ENCODE measurements at places on chromosomes 1 and 21.

DNA sequence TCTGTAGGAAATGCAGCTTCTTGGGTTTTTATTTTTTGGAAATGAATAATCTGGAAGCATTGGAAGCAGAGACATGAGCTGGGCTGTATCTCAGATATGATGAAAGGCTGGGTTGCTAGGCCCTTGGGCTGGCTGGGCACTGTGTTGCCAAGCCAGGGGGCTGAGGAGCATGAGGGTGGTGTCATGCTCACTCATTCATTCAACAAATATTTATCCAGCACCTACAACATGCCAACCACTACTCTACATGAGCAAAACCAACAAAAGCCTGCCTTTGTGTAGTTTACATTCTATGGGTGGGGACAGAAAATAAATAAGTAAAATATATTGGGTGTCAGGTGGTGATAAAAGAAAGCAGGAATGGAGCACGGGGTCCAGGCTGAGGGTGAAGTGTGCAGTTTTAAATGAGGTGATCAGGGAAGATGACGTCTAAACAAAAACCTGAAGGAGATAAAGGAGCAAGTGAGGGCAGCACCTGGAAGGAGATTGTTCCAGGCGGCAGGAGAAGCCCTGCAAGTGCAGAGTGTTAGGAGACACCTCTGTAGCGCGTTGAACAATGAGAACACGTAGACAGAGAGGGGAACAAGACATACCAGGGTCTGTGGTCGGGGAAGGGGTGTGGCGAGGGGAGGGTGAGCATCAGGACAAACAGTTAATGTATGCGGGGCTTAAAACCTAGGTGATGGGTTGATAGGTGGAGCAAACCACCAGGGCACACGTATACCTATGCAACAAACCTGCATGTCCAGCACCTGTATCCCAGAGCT, 10.9 kb downstream of the TAGLN2 start:
- peak; percentile 86 for DNase-seq

GRCh38 chr1:66380452-66381212, 153.3 kb upstream of the SGIP1 start:
- no peak for DNase-seq

GRCh38 chr1:184283999-184284398, 102.8 kb upstream of the C1orf21 start:
- no peak for DNase-seq

DNA sequence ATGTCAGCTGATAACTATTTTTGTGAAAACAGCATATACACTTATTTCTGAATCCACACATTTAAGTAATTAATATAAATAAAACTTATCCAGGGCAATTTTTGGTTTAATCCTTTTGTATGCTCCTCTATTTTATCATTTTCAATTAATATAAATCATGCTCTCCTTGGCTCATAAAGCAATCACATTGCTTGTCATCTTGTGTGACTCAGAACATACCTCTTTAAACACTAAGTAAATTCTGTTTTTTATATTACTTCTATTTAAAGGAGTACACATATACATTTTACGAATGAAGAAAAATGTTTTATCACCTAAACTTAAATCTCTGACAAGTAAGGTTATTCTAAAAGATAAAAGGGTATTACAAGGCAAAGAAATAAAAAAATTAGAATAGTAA, 175.3 kb downstream of the USH2A start:
- no peak for DNase-seq

DNA sequence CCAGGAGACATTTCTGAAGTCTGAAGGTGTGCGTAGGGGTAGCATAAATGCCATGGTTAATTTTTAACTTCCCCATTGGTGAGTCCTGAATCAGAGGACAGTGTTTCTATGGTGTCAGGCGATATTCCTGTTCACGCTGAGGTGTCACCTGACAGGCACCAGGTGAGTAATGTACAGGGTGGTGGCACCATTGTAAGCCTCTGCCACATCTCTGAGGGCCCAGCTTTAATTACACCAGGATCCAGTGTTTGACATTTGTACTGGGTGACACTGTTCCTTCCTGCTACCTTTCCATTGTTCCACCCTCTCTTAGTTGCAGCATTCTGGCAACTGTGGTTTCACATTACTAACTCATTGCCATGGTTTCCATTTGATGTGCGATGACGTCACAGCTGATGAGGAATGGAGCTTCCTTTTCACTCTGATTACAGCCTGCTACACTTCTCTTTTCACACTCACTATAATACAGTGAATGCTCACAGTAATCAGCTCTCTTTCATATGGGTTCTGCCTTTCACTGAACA, 40.6 kb upstream of the MARK1 start:
- DNase-seq = peak; percentile 98

DNA sequence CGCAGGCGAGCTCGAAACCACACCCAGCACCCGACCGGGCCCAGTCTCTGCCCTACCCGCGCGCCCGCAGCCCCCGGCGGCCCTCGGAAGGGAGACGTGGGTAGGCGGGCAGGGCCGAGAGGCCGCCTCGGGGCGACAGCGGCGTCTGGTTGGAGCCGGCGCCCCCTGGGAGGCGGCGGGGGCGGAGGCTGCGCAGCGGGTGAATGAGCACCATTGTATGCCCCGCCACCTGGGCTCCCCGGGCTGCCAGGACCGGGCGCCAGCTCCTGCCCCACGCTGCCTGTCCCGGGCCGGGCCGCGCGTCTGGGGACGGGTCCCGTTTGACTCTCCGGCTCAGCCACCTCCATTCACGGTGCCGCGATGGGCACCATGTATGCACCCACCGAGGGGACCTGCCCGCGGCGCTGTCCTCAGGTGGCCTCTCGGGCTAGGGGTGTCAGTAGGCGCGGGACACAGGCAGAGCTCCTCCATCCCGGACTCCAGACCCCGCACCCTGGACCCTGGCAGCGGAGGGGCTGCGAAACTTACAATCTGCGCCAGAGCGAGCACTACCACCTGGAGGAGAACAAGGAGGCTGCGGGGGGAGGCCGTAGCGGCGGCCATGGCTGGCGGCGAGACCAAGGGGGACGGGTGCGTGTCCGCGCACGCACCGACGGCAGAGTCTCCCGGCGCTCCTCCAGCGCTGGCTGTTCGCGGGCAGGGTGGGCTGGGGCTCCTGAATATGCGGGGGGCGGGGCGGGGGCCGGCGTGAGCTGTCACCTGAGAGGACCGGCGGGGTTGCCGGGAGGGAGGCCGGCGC, at the start of gene COL9A2:
TSS of gene COL9A2 (minus strand) at position 692 of the 799 bp plus-strand sequence. CDS start at position 603, 89 bp downstream.
- DNase-seq = peak; percentile 51

- no peak for DNase-seq
Observed at GRCh38 chr1:118333601-118334210, 148.7 kb upstream of the SPAG17 start.

Measured in DMS153 (cell line).